ENCODE measurements at places on chromosomes 12 and 14.

DNA sequence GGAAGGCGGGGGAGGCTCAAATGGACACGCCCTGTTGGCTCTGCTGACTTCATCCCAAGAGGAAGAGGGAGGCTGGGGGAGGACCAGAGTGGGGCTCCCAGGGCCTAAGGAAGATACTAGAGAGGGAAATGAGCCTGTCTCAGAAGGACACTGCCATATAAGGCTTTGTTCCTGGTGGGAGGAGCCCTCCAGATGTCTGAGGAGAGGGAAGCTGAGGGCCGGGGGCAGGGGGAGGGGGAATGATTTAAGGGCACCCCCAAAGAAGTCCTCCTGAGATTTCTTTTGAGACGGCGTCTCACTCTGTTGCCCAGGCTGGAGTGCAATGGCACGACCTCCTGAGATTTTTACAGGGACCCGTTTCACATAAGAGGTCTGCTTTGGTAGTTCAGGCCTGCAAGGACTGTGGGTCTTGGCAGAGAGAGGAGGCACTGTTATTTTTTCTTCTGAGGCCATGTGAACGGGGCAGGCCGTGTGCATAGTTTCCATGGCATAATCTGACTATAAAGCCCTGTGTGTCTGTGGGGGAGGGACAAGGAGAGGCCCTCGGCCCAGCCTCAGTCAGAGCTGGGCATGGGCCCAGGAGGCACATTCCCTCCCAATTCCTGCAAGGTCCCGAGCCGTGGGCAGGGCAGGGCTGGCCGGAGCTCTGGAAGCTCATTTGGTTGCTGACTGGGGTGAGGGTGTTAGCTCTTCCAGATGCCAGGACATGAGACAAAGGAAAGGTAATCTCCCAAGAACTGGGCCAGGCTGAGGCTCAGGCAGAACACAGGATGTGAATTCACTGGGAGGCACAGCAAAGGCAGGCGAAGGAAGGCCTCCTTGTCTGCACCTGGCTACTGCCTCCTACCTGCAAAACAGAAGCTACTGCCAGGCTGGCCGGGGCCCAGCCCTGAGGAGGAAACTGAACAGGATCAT lies 22.2 kb upstream of the PLEKHG3 start:
- DNase-seq: no peak

GRCh38 chr12:47553266-47553665 lies 152.6 kb downstream of the RPAP3 start:
- no peak for DNase-seq

DNA sequence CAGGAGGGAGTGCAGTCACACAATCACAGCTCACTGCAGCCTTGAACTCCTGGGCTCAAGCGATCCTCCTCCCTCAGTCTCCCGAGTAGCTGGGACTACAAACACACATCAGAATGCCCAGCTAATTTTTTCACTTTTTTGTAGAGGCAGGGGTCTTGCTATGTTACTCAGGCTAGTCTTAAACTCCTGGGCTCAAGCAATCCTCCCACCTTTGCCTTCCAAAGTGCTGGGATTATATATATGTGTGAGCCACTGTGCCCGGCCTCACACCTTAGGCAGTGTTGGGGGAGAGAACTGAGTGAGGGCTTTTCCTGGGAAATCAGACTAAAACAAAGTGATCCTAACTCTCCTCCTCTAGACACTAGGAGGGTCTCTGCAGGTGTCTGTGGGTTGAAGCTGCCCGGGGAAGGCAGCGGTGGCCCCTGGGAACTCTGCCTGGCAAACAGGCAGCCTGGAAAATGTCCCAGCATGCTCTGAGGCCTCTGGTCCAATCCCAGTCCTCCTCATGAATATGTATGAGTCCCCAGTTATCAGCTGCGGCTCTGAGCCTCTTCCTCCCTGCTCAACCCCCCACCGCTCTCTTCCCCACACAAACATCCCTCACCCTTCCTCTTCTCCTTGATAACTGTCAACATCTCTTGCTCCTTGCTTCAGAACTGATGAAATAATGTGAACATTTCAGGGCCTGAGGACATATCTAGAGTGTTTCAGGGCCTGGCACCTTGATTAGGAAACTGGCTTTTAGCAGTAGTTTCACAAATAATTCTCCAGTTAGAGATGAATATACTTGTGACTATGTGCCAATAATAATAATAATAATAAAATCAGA lies 7.9 kb upstream of the NAA25 start:
- DNase-seq: peak; percentile 78

- DNase-seq: no peak
These were observed 65.7 kb downstream of the ASCL4 start for GRCh38 chr12:107840186-107840585.

DNA sequence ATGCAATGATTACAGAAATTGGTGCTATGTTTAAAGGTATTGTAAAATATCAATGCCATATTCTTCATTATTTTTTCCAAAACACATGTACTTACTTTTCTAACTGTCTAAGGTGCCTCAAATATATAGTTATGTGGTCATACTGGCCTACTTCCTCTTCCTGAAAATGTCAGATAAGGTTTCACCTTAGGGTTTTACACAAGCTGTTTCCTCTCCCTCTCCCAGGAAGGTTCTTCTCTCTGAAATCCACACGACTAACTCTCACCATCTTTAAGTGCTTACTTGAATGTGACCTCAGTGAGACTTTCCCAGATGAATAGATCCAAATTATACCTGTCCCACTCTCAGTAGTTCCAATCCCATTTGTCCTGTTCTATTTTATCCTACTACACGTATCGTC lies 11.6 kb upstream of the CLEC4D start:
- DNase-seq: no peak

DNA sequence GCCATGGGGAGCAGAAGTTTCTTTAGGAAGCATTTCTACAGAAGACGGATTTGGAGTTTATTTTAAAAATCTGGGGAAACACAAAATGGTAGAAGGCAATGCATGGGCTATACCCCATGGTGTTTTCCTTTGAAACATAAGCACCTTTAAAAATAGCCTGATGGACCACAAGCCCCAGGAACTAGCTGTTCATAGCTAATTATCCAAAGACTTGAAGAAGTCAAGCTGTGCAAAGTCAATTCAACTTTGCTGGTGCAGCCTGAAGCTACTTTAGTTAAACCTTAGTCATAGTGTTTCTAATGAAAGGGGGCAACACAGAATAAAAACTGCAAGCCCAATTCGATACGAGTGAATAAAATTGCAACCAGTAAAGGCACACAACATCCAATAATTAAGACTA lies 732.5 kb downstream of the GALC start:
- DNase-seq: no peak

GRCh38 chr14:104893435-104894207 lies 28.6 kb downstream of the CEP170B start:
- DNase-seq: no peak

- DNase-seq: no peak
These were observed 270.8 kb downstream of the FOXG1 start for GRCh38 chr14:29037411-29037810.

DNA sequence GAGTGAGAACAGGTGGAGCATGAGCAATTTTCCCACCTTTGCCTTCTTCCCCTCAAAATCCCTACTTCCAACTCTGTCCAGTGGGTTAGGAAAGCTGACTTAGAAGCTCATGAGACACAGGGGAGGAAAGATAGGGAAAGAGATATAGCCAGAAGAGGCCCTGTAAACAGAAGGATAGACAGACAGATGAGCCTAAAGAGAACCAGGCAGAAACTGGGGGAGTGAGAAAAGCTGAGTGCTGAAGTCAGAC lies 5.0 kb downstream of the AJUBA start:
- no peak for DNase-seq

GRCh38 chr12:57836442-57837375 lies 9.8 kb downstream of the CTDSP2 start:
- no peak for DNase-seq

DNA sequence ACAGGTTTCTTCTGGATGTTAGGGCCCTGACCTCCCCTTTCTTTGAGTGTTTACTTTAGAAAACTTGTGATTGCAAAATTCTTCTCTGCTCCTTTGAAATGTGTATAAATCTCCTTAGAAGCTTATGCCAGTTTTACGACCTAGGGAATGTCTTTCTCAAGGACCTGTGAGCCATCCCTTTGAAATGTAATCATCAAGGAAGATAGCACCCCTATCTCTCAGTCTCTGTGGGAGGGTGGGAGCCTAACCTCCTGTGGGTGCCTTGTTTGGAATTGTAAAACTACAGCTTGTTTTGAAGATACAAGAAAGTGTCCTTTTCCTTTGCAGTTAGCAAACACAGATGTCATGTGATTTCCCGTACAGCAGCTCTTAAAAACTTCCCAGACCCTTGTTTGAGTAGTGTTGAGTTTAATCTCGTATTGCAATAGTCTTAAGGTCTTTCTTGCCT lies 3.3 kb downstream of the OR10AD1 start:
- no peak for DNase-seq

DNA sequence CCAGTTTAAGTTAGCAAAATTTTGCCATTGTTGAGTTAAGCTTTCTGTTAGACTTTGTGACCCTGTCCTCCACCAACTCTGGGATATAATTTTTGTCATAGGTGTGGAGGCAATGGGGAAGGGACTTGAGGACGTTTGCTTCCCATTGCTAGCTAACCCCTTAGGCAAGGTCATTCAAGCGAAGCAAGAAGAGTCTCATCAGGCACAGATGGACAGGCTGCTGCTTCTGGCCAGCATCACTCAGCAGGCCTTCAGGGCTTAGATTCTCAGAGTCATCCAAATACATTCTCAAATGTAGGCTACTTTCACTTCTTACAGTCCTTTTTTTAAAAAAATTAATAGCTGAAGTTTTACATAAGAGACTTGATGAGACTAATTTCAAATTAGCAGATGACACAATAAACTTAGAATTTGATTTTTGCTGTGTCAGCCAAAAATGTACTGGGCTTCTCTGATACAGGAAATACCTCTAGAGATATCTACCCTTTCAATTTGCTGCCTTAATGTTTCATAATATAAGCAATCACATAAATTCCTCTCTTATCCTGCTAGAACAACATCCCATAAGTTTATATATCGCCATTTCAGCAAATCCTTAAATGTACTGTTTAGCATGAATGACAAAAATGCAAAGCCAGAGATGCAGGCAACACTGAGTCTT lies 875.2 kb downstream of the FLRT2 start:
- DNase-seq: no peak

DNA sequence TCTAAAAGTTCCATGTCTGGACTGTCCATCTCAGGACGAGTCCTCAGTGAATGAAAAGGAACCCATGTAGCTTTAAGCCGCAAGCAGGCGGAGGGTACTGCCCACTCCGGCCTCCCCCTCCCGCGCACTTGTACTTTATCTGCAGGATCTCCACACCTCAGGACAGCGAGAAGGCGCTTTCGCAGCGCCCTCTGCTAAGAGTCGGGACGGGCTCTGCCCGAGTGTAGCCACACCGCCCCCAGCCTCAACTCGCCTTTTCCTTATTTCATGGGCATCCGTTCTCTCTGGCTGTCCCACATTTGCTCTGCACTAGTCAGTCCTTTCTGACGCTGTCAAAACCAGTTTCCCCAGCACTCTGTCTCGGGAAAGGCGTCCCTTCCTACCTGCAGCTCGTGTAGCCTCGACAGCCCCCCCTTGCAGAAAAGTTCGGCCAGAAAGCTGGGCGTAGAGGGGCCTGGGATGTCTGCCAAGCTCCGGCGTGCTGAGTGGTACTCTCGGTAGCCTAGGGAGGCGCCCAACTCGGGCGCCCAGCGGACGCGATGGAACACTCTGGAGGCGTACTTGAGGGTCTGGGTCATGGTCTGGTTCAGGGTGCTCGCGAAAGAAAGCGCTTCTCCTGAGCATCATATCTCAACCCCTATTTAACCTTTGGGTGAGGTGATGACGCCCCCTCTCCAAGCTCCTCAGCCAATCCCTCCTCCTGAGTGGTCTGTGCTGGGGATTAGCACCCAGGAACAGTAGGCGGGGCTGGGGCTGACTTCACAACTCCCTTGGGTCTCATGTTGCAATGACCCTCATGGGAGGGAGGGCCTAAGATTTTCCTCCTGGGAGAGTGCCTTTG lies at the start of gene CYP27B1:
Gene CYP27B1, minus strand, starts transcription at position 615 of the 841 bp plus-strand sequence. Its CDS starts 37 bp downstream, at position 578.
- DNase-seq: peak; percentile 87

DNA sequence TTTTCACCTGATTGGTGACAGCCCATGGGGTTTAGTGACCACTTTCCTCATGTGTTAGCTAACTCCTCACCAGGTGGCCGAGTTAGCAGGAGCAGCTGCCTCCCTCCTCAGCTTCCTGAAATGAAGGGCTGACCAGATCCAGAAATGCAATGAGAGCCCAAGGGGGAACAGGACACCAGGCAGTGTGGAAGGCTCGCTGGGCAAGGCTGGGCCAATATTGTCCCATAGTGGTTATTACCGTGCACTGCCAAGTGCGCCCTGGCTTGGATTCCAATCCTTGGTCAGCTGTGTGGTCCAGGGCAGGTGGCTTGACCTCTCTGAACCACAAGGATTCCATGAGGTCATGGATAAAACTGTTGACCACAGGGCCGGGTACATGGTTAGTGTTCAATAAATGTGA lies 3.6 kb upstream of the HSPB8 start:
- no peak for DNase-seq

GRCh38 chr14:52069307-52070050 lies 620 bp upstream of the NID2 start:
- no peak for DNase-seq

DNA sequence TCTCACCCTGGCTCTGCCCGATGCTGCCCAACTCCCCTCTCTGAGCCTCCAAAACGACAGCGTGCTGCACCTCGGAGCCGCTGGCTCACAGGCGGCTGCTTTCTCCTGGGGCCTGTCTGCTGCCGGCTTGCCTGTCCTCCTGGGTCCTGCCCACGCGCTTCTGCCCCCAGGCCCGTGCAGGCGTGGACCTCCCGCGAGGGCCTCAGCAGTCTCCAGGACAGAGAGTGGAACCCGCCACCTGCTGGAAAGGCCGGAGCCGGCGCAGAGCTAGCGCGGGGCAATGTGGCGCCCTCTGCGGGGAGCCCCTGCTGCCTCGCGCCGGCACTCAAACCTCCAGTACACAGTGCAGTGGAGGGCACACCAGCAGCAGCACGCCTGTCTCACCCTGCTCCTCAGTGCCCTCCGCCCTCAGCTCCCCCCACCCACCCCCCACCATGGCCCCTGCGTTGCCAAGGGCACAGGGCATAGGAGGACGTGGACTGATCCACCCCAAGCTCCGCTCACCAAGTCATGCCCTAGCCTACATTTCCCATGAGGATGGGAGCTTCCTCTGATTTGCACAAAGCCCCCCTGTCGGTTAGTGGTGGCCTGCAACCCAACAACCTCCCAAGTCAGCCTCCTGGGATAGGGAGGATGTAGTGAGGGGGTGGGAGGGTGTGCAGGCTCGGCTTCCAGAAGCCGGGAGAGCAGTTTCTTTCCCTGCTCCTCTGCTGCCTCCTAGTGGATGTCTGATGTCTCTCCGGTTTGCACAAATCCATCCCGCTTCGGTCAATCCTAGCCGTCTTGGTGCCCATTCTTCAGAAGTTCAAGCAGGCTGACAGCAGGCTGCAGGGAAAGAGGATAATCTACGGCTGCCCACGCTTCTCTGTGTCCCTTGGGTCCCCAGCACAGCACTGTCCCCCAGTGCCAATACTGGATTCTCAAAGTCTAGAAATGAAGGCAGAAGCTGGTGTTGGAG lies 25.2 kb downstream of the KRT8 start:
- DNase-seq: peak; percentile 84

GRCh38 chr14:68607867-68608573 lies 184.8 kb downstream of the ZFP36L1 start:
- no peak for DNase-seq

Measured in D341Med (cell line).